ENCODE measurements at places on chromosomes 2 and 18.

GRCh38 chr18:75137346-75137877 lies 71.5 kb downstream of the PTGR3 start:
- no peak for DNase-seq

DNA sequence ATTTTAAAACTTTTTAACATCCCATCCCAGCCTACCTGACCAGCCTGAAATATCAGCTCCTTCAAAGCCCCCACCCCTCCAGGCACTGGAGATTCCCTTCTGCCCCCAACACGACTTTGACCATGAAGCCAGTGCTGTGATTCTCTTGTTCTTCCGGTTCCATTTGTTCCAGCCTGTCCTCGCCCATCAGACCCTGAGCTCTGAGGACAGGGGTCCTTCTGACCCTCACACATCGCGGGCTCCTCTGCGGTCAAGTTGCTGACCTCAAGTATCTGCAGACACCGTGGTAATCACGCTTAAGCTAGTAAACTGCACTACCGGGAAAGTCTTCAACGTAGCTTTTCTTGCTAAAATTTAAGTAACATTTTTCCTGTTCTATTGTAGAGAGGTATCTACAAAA lies 282.2 kb upstream of the SALL3 start:
- DNase-seq: no peak

DNA sequence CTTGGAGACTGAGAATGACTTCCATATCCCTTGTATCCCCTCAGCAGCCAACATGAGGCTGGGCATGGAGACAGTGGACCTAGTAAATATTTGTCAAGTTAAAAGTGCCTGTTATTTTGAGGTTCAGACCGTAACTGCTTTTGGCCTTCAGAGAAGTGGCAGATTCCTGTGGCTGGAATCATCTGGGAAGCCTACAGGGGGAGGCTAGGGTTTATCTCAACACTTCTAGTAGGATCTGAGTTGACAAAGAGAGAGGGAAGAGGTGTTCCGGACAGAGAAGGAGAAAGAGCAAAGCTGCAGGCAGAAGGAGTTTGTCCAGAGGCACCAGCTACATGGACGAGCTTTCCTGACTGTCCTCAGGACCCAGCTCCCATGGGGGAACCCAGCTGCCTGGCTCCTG lies 27.0 kb downstream of the SLC14A2 start:
- DNase-seq: no peak

GRCh38 chr2:127074358-127074757 lies 32.6 kb downstream of the BIN1 start:
- DNase-seq: no peak

DNA sequence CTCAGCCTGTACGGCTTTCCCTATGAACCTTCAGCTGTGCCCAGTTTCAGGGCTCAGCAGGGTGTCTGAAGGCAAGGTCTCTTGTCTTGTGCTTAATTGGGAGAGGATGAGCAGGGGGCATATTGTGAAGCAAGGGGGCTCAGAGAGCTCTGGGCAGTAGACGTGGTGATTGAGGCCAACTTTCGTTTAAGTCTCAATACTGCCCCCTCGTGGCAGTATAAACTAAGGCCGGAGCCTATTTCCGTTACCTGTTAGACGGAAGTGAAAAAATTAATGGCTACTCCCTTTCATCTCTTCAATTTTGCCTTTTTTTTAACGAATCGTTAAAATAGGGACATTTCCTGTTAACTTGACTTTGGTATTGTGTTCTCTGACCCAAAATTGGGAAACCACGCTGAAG lies 193.4 kb downstream of the TDRD15 start:
- DNase-seq: no peak

- no peak for DNase-seq
Observed at GRCh38 chr2:160157861-160158829, 41.9 kb downstream of the ITGB6 start.

GRCh38 chr2:22238967-22239366 lies 1115.2 kb downstream of the TDRD15 start:
- no peak for DNase-seq

DNA sequence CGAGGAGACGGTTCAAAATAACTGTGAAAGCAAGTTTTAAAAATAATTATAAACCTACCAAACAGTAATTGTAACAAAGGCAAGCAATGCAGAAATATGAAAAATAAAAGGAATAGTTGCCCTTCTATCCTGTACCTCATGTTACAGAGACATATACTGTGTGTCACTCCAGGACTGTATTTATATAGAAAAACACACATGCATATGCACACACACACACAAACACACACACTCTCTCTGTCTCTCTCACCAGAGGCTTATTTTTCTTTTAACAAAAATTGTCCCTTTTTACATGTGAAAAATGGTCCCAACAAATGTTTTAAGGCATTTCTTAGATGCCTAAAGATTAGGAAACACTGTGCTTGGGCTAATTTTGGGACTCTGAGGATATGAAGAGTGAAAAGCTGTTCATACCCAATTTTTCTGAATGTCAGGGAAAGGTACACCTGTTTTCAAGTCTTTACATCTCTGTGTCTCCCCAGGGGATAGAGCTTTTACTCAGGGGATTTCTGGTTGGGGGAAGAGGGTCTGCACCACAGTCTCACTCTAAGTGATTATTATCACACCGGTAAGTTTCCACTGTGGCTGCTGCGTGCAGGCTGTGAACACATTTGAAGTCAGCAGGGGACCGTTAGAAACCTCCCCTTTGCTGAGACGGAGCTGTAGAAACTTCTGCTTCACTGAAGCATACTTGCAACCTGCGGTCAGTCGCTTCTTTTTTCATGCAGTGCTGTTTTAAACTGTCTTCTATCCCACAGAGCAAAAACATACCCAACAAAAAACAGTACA lies 51.4 kb upstream of the SPAG16 start:
- no peak for DNase-seq

DNA sequence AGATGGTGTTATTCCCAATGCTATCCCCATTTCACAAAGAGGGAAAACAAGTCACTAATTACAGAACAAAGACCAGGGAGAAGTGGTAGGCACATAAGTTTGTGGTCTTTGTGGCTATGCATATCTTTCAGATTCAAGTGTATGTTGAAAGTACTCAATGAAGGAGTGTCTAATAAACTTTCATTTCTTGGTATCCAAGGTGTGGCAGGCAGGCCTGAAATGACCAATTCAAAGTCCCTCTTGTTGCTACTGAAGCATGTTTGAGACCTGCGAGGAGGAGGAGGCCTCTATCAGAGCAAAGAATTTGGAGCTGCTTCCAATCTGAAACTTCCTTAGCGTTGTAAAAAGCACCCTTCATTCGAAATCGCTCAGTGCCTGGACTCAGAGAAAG lies 60.9 kb upstream of the KLF7 start:
- no peak for DNase-seq

GRCh38 chr2:88265352-88266303 lies 95.5 kb downstream of the THNSL2 start:
- no peak for DNase-seq

- no peak for DNase-seq
Observed at GRCh38 chr2:151711025-151711424, 23.3 kb downstream of the NEB start.

- no peak for DNase-seq
Observed at GRCh38 chr2:152552888-152553287, 164.4 kb downstream of the PRPF40A start.

DNA sequence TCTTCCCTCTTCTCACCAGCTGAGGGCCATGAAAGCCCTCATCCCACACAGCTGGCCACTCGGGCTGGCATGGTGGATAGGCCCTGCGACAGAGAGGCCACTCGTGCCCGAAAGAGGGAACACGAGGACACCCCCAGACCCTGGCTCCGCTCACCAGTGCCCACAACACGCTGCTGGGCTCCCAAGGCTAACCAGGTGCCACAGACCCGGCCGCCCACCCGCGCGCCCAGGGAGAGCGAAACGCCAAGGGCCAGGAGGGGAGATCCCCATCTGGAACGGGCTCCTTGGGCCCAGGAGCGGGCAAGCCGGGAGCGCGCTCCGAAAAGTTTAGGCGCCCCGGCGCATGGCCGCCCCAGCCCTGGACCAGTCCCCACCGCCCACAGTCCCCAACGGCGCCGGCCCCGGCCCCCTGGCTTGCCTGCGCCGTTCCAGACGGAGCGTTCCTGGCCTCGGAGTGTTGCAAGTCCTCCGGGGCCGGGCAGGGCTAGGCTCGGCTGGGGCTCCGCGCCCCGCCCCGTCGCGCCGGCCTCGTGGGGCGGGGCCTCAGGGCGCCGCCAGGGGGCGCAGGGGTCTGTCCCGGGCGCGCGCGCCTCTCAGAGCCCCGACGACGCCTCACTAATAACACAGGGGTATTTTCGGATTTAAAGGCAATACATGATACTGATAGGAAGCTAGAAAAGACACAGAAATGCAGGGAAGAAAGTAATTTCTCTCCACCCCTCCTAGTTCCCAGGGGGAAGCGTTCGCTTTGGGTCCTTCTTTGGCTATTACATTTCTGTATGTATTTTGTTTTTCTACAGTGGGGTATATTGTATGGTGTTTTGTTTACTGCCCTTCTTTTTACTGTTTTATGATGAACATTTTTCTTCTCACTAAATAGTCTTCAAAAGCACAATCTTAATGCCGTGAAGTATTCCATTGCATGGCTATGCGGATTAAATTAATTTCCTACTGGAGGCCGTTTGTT lies at the start of gene TMBIM1:
TMBIM1 (minus strand) TSS at position 456 of the 967 bp plus-strand sequence. CDS start 10,362 bp downstream, outside the sequence.
- no peak for DNase-seq

GRCh38 chr2:239666053-239666854 lies 265.4 kb upstream of the HDAC4 start:
- no peak for DNase-seq

DNA sequence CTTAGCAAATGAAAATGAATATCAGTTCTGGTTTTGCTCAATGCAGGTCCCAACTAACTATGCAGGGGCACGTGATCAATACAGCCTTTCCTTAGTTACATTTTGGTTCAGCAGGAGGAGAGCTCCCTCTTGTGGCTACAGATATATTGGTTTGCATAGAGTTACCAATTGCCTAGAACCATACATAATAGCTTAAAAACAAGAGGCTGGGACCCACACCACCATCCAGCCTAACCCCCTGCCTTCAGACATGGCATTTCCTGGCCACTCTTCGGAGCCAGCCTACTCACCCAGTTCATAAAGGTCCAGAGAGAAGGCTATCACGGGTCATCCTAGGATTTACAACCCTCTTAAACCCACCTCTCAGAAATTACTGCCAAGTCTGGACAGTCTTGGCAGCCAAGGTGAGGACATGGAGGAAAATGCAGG lies 10.5 kb downstream of the CCDC93 start:
- DNase-seq: peak; percentile 8

DNA sequence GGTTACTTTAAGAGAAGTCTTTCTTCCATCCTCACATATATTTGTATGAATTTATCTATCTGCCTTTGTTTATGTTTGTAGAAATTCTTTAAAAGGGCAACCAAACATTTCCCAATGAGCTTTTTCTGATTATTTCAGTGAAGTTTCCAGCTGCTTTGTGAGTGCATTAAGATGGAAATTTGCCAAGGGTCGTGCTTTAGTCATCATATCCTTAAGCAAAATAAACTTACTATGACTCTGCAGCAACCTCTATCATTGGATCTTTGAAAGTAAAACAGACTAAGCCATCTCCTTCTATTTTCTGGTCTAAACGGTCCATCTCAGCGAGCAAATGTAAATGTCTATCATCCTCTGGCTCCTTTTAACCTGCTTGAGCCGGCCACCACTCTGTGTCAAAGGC lies 489.3 kb downstream of the SOX11 start:
- no peak for DNase-seq

GRCh38 chr2:74843899-74844298 lies 10.0 kb downstream of the HK2 start:
- no peak for DNase-seq

DNA sequence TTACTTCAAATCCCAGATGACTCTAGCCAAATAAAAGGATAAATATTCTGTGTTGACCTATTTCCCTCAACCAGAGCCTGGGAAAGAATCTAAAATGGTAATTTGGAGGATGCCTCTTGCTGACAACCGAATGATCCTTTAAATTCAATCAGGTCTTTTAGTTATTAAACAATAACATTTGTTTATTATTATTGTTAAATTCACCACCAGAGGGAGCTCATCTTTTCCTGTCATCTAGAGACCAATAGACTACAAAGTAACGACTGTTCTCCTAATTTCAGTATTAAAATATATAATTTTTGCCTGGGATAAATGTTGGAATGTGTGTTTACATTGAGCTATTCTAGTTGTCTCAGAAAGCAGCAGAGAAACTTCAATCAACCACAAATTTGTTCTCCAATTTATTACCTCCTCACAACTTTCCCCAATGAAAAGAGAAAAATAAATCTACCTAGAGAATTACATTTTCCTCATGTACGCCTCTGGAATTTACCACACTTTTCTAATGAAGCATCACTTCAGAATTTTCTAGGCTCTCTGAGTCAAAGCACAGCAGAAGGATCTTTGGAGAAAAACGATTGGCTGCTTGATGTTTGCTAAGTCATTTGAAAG lies 142.7 kb downstream of the SCG2 start:
- peak; percentile 28 for DNase-seq

DNA sequence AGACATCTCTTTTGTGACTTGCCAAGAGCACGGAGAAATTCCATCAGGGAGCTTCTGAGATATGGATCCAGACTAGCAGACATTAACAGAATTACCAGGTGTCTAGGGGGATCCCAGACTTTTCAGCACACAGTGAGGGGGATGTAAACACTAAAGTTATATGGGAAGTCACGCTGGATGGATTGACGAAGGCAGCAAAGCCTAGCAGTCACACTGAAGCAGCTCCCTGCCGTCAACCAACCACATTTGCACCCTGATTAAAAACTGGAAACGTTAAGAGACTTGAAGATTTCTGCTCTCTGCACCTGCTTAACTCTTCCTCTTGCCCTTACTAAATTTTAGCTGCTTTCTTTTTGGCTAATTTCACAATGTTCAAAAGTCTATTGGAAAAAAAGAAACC lies 62.5 kb upstream of the BCL2L11 start:
- no peak for DNase-seq

GRCh38 chr2:61181382-61182058 lies 19.5 kb downstream of the C2orf74 start:
- no peak for DNase-seq

GRCh38 chr2:33859811-33860461 lies 260.8 kb upstream of the FAM98A start:
- DNase-seq: no peak

- no peak for DNase-seq
Observed at GRCh38 chr2:71944183-71944550, 203.5 kb downstream of the CYP26B1 start.

GRCh38 chr2:108436976-108437375 lies 12.0 kb upstream of the GCC2 start:
- no peak for DNase-seq

DNA sequence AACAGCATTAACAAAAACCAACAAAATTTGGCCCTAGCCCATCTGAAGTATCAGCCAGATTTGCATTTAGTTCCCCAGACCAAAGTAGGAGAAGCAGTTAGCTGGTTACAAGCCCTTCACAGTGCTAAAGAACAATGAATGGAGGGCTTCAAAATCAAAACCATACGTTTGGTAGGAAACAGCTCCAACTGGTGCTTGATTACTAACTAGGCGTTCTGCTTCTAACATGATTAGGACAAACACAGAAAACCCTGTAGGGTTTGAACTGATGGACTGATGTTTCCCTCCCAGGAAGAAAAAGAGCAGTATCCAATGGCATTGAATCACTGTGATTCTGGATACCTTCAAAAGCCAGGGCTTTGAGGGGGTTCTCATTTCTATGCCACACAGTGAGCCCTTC lies 20.5 kb upstream of the STAT4 start:
- no peak for DNase-seq

Data from NCI-H2081 treated with DMSO at 0.1 percent for 48 hours (cell line).